ENCODE measurements at places on chromosomes 3 and 15.

- no peak for DNase-seq
Observed at GRCh38 chr3:157046520-157046919, 113.4 kb downstream of the CCNL1 start.

DNA sequence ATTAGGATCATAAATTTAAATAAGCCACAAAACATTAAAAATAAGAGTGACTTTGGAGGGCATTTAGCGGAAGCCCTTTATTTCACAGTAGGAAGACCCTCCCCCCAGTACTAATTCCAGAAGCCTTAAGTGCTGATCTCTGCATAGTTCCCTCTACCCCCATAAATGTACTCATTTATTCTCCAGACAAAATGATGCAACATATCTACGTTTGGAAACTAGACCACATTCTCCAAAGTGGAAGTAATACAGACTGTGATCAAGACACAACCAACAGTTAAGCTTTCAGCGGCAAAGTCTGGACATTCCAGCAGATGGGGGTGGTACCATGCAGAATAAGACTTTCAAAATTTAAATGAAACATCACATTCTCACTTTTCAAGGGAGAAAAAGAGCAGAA is 44.8 kb upstream of the RPS17 start:
- DNase-seq = no peak

DNA sequence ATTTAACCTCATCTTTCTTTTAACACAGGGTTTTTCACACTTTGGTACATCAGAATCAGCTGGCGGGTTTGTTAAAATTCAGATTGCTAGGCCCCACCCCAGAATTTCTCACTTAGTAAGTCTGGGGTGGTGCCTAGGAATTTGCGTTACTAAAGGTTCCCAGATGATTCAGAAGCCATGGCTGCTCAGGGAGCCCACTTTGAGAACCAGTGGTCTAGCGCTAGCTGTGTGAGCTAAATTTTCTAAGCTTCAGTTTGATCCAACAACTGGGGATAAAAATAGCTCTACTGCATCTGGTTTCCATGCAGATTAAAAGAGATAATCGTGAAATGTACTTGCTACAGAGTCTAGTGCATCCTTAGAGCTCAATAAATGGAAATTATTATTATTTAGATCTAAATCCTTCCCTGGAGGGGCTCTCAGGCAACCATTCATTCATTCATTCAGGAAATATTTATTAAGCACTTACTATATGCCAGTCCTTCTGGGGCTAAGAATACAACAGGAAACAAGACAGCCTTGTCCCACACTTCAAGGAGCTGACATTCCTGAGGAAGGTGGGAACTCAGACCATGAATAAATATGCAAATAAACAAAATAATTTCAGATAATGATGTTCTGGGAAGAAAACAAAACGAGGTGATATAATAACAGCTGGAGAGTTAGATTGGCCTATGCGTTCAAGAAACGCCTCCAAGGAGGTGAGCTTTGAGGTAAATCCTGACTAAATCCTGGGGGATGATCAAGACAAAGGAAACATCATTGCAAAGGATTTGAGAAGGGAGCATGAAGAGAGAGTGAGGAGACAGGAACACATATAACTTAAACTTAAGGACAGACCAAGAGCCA is 3.9 kb upstream of the CIDEC start:
- no peak for DNase-seq

- DNase-seq = no peak
Observed at GRCh38 chr3:124234852-124235252, 242.9 kb upstream of the ROPN1 start.

GRCh38 chr3:143839980-143840379 is 8.3 kb downstream of the SLC9A9 start:
- no peak for DNase-seq

DNA sequence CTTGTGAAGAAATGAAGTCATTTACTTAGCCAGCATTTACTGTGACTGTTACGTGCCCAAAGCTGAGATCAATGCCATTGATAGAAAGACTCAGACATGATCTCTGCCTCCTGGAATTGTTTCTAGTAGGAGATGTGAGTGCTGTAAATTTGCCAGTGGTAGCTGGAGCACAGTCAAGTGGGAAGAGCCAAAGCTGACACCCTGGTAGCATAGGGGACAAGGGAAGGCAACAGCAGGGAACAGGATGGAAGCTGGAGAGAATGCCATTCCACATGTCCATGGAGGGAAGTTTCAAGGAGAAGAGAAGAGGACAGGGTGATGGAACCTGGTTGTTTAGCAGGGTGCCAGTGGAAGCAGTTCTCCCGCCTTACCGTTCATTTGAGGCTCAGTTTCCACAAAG is 64.0 kb downstream of the TCAIM start:
- no peak for DNase-seq

DNA sequence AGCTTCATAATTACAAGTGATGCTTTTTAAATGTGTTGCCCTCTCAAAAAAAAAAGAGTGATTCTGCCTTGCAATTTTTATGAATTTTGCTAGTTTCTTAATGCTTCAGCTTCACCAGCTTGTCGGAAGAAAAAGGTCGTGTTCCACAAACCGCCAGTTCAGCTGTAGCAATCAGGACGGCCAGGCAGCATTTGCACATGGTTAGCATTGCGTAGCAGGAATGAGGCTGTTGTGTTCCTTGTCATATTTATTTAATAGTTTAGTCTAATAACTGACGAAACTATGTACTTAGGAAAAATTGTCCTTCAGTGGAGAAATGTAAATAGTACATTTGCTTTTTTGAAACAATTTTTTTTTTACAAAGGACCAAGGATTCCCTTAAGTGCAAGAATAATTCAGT is 64.9 kb upstream of the SELENOK start:
- no peak for DNase-seq

DNA sequence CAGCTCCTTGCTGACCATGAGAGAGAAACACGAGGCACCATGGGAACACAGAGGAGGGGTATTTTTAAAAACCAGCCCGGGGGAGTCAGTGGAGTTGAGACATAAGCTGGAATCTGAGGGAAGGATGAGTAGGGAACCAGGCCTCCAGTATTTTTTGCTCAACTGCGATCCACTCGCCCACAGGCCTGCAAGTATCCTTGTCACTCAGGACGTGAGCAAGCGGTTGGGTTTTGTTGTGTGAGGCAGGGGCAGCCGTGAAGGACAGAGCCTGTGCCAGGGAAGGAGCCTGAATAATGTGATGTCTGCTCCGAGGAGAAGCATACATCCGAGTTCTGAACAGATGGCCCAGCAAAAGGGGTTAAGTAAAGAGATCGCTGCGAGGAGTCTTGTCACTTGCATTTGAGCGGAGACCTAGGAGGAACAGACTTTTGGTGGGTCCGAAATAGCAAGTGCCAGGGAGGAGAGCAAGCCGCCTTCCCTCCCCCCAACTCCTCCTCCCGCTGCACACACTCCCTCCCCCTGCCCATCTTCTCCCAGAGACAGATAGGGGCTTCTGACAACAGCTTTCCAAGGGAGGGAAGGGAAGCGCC is 20.4 kb upstream of the NTRK3 start:
- DNase-seq = no peak

GRCh38 chr15:58854593-58854992 is 78.9 kb downstream of the SLTM start:
- no peak for DNase-seq

DNA sequence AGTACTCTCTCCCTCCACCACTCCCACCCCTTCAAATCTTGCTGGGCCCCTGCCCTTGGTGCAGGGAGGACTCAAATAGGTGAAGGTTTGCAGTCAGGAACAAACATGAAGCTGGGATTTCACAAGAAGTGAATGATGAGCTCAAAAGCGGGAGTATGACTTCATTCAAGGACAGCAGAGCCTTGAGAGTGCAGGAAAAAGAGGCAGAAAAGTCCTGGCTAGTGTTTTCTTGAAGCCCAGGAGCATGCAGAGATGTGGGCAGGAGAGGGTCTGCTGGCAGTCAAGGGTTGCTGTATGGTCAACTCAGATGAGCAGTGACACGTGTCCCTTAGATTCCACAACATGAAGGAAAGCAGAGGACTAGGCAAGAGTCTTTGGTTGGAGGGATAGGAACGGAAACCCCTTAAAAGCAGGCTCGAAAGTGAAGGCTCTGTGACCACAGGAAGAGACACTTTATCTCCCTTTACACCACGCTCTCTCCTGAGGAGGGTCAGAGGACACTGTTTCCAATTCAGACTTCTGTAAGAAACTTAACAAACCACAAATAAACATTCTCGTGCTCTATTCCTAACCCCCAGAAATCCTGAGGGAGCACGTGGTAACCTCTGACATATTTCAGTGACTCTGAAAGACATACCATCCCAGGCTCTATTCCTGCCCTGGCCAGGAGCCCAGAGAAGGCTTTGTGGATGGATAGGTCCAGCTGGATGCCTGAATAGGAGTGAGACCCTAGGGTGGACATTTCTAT is 168.0 kb upstream of the NDN start:
- DNase-seq = no peak

GRCh38 chr15:89070197-89071124 is 17.8 kb upstream of the ABHD2 start:
- no peak for DNase-seq

- no peak for DNase-seq
Observed at GRCh38 chr15:92438471-92438870, 44.8 kb downstream of the ST8SIA2 start.

DNA sequence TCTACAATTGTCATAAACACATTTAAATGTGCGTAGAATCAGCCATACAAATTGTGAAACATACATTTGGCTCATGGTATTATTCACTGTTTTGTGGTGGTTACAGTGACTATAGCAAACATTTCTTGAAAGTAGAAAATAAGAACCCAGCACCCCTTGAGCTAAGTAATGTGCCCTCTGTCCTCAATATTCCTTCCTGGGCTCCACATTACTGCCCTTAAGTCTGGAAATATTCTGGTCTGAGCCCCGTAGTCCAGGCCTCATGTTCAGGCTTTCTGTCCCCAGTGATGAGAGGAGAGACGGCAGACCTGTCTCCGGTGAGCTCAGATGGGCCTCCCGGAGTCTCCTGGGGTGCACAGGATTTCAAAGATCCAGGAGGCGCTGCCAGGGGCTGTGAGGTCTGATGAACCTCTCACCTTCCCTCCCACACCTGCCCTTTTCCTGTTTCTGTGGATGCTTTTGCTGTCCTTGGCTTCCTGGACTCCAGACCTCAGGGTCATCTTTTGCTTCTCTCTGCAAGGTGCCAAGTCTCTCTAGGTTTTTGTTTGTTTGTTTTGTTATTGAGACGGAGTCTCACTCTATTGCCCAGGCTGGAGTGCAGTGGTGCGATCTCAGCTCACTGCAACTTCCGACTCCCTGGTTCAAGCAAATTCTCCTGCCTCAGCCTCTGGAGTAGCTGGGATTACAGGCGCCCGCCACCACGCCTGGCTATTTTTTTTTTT is 8.8 kb upstream of the MUC20 start:
- no peak for DNase-seq

- no peak for DNase-seq
Observed at GRCh38 chr3:57060089-57060821, at the start of gene SPATA12. Gene SPATA12, plus strand, starts transcription at chr3:57060664. Its CDS starts 13,031 bp downstream, at chr3:57073695.

- no peak for DNase-seq
Observed at GRCh38 chr3:8345398-8345797, 156.2 kb upstream of the LMCD1 start.

DNA sequence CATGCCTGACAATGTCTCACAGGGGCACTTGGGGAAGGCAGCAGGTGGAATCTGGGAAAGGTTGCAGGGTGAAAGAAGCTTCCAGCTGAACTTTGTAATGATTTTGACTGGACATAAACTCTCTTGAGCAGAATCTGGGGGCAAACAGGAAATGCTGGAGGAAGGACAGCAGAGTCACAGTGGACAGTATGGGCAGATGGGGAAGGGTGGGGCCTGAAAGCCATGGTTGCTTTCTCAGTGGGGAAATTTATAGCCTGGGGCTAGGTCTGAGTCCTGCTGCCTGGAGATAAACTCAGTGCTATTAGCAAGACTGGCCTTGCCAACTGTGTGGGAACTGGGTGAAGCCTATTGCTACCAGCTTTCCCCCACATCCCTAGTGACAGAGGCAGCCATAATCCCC is 203.2 kb downstream of the OSBPL10 start:
- no peak for DNase-seq

DNA sequence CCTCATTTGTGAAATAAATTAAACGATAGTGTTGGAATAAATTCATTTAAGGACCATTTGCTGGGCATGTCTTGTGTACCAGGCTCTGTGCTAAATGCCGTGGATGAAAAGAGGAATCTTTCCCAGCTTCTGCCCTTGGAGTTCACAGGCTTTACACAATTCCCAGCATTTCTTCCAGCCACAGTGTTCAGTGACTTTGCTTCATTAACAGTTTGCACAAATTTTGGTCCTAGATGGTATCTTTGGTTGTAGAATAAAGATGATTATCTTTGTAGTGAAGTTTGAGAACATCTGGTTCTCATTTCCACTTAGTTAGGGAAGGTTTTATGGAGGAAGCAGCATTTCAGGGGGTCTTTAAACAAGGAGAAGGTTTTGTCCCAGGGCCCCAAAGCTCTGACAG is 100.1 kb downstream of the LRTM1 start:
- DNase-seq = no peak

GRCh38 chr15:53158995-53159394 is 368.9 kb upstream of the ONECUT1 start:
- DNase-seq = no peak

DNA sequence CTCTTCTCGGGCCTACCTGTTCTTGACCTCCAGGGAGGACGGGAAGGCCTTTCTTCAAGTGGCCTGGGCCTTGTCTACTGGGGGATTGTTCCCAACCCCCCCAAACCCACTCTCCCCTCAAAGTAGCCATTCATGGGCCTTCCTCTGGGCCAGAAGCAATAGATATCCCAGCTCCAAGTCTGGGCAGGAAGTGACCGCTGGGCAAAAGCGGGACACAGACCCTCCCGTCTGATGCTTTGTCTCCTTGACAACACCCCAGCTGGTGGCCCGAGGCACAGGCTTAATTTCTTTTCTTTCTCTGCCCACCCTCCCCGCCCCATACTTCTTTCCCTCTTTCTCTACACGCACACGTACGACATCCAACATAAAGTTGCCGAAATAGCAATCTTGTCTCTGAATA is 41.4 kb upstream of the FEZF2 start:
- no peak for DNase-seq

DNA sequence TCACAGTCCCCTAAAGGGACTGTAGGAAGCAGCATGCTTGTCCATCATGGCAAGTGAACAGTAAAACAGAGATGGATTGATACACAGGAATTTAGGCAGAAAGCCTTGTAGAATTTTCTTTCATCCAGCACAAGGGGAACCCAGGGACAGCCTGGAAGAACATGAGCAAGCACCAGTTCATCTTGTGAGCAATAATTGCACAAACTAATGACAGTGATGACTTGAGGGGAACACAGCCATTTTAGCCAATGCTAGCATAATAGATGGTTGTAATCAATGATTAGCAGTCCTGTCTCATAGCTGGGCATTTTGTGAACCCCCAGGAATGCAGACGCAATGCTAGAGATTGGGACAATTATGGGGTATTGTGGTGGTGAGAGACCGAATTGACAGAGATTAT is 6.7 kb downstream of the CD200 start:
- DNase-seq = no peak

- DNase-seq = no peak
Observed at GRCh38 chr3:127860211-127860696, 37.9 kb upstream of the MGLL start.

DNA sequence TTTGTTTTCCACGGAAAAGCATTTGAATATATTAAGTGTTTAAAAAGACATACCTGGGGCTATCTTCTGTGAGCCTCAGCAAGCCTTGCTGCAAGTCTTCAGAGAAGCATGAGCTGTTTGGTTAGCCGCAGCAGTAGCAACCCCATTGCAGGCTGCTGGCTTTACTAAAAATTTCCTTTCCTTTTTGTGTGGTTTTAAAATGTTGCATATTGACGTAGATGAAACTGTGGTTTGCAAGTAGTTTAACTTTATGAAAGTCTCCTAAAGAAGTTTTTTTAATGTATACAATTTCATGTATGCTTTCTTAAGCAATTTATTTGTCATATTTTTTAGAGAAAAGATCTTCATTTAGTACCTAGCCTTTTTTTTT is at the start of gene GPR171:
GPR171 (minus strand) TSS at position 166 of the 370 bp plus-strand sequence. CDS start 3,830 bp downstream, outside the sequence.
- no peak for DNase-seq

GRCh38 chr3:98695796-98696195 is 67.3 kb upstream of the ST3GAL6 start:
- no peak for DNase-seq
